T-helper 22 cell (primary cell): ENCODE measurements at places on chromosomes 1 and 21.

DNA sequence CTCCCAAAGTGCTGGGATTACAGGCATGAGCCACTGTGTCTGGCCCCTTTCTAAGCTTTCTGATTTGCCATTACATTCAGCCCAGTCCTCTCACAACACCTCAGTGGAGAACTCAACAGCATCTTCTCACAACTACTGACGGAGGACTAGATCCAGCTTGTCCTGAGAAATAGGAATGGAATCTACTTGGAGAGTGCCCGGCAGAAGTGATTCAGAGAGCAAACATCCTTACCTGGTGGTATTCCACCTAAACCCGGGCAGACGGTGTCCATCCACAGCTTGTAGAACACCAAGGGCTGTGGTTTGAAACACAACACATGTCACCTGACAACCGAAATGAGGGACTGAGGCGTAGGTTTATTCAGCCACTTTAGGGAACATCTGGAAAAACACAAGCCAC is 28.8 kb upstream of the CCSAP start:
- DNase-seq: no peak

GRCh38 chr1:204576422-204576821 is 60.2 kb downstream of the MDM4 start:
- DNase-seq: no peak

- no peak for DNase-seq
These were observed 76.0 kb downstream of the TIAM1 start for GRCh38 chr21:31268090-31268489.

GRCh38 chr1:42179275-42179674 is 14.7 kb upstream of the GUCA2A start:
- DNase-seq: no peak

DNA sequence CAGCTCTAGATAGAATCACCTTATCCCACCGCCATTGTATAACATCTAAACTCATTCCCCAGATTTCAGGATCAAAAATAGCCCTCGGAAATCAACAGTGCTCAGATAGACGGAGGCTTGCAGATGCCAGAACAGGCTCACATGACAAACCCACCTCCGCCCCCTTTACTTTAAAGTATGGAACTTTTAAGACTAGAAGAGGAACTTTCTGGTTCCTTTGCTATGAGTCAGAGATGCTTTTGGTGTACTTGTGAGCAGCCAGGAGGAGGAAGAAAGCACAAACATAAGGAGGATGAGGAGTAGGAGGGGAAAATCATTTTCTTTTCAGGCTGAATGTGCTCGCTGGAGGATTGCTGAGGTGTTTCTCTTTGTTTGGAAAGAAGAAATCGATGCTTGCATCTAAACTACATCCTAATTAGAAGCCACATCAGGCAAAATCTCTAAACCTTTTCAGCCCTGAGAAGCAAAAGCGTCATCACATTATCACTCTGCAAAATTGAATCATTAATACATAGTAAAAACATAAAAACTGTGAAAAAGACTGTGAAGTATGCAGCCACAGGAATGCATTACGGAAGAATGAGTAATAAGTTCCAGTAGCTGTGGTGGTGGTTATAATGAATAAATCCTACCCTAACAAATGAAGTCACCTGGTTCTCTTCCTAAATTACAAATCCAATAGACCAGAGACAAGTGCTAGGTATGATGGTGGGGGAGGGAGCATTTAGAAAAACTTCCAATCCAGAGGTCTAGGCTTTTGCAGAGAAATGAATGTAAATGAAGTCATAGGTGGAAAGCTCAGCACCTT is 251.3 kb downstream of the KCNH1 start:
- DNase-seq: no peak

- no peak for DNase-seq
These were observed 43.2 kb downstream of the ATP1B1 start for GRCh38 chr1:169149555-169150286.

- peak; percentile 27 for DNase-seq
These were observed 6.1 kb downstream of the ADAMTS4 start for GRCh38 chr1:161192476-161193465.

DNA sequence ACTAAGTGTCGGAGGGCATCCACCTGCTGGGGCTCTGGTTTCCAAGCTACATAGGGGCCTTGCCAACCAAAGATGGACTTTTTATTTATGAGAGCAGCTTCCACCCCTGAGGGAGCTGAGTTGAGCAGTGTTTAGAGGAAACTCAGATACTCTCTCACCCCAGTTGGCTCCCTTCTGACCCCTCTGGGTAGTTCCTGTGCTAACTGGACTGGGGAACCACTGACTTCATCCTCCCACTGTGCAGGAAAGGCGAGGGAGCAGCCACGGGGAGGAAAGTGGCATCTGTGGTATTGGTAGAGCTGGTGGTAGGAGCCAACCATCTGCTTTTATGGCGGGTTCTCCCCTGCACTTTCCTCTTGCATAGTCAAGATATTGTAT is 70.4 kb downstream of the MPZL1 start:
- no peak for DNase-seq

DNA sequence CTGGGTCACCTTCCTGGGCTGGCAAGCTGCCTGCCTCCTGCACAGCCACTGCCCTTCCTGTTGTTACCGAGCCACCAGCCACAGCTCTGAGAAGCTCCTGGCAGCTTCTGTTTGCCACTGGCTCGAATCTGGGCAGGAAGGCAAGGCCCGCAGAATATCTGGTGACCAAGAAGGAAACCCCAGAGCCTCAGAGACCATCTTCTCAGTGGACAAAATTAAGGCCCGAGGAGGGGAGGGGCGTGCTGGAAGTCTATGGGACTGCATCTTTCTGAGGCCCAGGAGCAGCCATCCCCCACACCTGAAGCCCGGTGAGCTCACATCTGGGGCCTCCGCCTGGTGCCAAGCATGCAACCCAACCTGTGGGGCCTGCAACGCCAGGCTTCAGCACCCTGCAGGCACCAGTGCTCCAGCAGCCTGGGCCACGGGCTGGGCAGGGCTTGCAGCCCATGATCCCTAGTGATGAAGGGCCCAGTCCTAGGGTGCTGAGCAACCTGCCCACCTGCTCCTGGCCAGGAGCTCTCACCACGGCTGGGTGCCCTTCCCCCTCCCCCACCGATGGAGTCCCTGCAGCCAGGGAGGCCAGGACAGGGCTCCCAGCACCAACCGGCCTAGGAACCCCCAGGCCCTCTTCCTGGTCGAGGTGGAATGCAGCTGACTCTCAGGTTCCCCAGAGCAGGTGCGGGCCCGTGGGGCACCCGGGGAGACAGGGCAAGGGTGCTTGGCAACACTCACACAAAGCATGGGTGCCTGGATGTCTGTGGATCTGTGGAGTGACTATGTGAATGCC is 879 bp downstream of the CPTP start:
- no peak for DNase-seq

GRCh38 chr21:41761934-41762635 is 4.8 kb downstream of the RIPK4 start:
- no peak for DNase-seq

DNA sequence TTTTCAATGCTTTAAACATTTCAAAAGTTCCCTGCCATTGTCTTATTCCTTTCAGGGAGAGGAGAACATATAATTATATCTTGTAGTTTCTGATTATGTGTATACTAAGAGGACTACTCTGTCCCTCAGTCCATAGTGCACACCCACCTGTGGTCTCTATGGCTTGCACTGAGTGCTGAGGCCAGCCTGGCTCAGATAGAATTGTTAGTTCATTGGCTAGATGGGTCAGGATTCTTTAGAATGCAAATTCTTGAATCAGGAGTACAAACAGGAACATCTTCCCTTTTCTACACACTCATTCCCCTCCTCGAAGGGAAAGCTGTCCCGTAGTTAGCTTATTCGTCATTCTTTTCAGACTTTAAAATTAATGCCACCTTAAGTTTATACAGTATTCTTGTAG is 8.2 kb downstream of the BACH1 start:
- no peak for DNase-seq

DNA sequence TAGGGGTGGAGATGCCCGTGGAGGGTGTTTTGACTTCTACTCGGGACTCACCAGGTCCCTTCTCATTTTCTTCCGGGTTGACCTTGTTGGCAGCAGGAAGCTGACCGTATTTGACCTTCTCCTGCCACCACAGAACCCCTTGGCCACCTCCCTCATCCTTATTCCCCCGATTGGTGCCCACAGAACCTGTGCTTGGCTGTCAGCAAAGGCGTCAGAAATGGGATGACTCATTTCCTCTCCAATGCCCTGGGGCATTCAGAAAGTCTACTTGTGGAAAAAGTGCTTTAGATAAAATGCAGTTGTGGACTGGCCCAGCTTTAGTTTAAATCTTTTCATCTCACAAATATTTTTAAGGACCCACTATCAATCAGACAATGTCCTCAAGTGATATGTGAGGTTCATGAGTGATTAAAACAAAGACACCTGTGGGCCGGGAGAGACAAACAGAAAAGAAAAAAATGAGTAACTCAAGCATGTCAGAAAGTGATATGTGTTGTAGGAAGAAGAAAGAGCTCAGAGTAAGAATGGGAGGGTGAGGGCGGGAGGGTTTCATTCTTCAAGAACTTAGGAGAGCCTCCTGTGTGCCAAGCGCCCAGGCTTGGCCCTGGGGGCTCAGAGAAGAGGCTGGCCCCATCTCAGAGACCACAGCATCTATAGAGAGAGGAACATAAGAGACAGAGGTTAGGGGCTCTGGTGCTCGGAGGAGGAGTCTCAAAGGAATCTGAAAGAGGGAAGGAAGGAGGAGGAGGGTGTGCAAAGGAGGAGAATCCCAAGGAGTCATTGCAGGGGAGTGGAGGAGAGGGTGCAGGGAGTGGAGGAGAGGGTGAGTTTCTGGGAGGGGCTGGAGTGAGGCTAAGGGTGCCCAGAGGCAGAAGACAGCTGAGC is 221.6 kb upstream of the VAMP3 start:
- DNase-seq: no peak

- DNase-seq: no peak
These were observed 75.4 kb upstream of the C1orf105 start for GRCh38 chr1:172345077-172345476.

GRCh38 chr1:15070145-15070748 is 83.3 kb upstream of the TMEM51 start:
- no peak for DNase-seq

- DNase-seq: no peak
These were observed 148.3 kb downstream of the KCNJ6 start for GRCh38 chr21:37767984-37768383.
